Kidney capillary endothelial cell (primary cell): ENCODE measurements at places on chromosomes 5 and 9.

DNA sequence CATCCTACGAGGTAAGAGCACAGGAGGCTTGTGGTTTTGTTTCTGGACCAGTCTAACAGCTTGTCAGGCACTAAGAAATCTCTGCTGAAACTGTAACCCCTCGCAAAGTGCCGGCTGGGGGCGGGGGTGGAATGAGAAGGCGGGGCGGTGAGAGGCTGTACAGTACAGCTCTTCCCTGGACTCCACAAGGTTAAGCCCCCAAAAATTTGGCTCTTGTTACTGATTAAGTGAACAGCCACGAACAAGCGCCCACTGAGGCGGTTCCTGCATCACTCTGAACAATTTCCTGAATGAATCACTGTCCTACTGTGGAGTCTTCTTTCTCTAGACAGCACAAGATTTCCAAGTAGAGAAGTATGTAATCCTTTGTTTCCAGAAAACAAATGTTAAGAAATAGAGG lies 6.8 kb downstream of the FBP2 start:
- DNase-seq, result peak; percentile 14

DNA sequence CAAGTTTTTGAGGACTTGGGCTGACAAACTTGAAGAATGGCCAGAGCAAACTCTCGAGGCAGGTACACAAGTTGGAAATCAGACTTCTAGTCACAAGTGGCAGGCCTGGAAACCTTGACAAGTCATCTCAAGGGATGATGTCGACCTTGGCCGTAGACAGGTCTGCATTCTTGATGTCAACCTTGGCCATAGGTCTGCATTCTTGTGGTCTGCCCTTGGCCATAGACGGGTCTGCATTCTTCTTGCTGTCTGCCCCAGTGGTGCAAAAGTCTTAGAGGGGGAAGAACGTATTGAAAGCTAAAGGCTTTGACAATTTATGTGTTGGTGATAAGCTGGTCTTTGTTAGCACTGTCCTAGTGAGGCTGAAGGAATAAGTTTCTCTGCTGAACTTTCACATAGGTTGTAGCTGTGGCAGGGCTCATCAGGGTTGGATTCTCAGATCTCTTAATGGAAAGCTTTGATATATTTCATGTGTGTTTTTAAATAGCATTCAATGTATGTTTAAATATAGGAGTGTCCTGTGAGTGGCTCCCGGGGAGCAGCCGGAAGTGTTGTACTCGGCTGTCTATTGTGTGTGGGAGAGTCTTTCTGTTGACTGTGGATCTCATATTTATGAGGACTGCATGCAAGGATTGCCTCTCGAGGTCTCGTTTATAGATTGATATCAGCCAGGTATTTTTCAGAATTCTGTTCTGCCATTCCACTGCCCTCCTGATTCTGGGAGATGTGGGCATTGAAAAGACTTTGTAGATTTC lies 27.0 kb downstream of the SUB1 start:
- no peak for DNase-seq

GRCh38 chr9:132486706-132487350 lies 76.8 kb downstream of the CFAP77 start:
- DNase-seq, result no peak

DNA sequence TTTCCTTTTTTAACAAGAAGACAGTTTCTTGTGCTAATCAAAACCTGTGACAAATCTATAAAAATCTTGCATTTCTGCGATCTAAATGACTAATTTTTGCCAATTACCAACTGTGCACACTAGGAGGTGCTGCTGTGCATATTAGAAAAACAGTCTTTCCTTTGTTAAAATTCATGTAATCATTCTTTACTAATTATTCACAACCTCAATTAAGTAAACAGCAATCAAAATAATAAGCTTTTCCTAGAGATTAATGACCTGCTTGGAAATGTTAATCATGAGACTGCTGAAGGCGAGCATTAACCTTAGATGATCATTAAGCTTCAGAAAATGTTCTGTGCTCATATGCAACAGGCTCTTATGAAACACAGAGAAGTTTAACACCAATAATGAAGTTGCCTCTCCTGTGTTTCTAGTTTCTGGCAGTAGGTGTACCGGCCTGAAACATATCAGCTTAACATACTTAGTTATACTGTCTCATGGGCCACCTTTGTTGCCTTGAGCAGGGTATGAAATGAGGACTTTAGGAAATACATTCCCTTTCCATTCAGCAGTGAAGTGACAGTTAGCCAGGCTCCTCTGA lies 17.7 kb downstream of the RFESD start:
- DNase-seq, result peak; percentile 59

GRCh38 chr9:87546704-87547103 lies 49.0 kb downstream of the DAPK1 start:
- DNase-seq, result no peak

DNA sequence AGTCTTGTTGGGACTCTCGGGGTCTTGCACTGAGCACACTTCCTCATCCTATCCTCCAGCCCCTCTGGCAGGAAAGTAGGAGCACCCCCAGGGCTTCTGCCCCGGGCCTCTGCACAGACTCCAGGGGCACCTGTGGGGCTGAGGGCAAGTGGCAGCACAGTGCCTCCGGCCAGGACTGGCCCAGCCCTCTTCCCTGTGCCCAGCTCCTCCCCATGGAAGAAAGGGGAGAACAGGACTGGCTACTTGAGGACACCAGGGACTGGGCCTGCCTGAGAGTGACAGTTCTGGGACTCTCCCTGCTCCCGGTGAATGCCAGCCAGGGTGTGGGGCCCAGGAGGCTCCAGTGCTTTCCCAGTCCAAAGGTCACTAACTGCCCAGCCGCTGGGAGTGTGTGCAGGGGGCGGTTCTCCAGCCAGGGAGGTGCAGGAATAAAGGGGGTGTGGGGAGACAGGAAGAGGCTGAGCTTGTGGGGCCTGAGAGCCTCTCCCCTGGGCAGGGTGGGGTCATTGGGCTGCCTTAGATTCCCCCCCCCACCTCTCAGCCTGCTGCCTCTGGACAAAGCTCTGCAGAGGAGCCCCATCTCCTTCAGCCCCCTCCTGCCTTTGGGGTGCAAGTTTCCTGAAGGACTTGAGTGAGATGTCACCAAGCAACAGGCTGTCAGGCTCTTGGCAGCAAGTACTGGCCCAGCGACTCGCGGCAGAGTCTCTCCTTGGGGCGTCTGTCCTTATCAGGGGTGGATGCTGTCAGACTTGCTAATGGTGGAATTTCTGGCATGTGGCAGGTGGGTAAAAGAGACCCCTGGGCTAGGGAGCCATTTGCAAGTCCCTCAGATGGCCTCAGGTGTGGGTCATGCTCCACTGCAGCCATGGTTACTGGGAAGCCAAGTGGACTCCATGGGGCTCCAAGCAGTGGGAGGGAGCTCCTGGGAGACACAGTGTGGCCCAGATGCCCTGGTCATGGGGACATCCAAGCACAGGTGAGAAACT lies 19.1 kb upstream of the JADE2 start:
- no peak for DNase-seq

- no peak for DNase-seq
Observed at GRCh38 chr5:126492939-126493338, 69.7 kb downstream of the GRAMD2B start.

- no peak for DNase-seq
Observed at GRCh38 chr5:83496626-83497025, 25.1 kb downstream of the VCAN start.

GRCh38 chr5:109291090-109291489 lies 118.7 kb downstream of the PJA2 start:
- DNase-seq, result no peak

GRCh38 chr5:174937201-174938123 lies 213.1 kb downstream of the MSX2 start:
- no peak for DNase-seq

DNA sequence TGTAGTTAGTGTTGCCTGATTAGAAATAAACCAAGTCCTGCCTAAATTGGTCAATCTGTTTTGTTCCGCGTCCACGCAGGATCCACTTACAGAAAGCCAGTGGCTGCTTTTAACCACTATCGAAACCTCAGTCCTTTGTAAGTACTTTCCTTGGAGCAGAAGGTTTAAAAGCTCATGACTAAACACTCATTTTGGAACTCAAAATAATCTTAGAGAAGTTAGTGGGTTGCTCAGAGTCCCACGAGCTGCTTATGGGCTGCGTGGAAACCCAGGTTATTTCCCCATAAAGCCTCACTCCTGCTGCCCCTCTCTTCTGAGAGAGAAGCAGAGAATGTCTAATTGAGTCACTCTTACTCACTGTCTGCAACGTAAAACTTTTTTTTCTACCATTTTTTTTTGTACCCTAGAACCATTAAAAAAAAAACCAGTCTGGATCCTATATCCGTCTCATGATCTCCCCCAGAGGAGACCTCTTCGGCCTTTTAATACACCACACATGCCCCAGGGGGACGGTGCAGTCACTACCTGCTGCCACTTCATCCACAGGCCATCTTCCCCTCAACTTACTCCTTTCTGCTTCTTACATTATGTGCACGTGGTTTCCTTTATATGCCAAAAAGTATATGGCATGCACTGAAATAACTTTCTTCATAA lies 7.6 kb downstream of the BASP1 start:
- DNase-seq, result no peak

DNA sequence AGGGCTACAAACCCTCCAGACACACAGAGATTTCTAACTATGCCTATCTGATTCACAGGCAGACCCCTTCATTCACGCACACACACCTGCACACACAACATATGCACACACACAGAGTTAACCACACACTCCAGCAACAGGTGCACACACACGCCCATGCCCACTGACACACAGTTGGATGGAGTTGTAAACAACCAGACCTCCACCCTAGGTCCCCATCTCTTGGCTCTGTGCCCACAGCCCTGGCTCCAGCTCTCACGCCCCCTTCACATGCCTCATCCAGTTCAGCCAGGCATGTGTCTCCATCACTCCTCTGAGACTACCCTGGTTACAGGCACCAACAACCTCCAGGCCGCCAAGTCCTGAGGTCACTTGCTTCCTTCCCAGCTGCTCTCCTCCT lies 61.1 kb downstream of the PSD2 start:
- no peak for DNase-seq

DNA sequence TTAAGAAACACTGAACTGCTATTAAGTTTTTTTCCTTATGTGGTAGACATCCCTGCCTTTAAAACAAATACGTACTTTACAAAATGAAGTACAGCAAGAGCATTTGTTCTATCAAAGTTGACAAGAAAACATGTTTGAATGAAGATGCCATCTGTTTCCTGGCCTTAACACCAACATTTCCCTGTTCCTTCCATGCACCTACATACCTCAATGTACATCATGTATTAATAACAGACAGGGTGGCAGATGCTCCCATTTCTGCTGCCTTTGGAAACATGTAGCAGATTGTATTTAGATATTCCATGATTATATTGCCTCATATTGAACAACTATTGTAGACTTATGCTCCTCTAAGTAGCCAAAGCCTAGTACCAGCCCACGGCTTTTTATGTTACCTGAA lies 104.4 kb downstream of the PJA2 start:
- no peak for DNase-seq

- no peak for DNase-seq
Observed at GRCh38 chr9:880725-881124, 39.2 kb downstream of the DMRT1 start.

GRCh38 chr5:133843911-133844310 lies 124.5 kb downstream of the C5orf15 start:
- no peak for DNase-seq

GRCh38 chr5:114101153-114101552 lies 260.7 kb upstream of the KCNN2 start:
- peak; percentile 66 for DNase-seq

GRCh38 chr5:123428521-123429220 lies 5.5 kb upstream of the CEP120 start:
- DNase-seq, result no peak

DNA sequence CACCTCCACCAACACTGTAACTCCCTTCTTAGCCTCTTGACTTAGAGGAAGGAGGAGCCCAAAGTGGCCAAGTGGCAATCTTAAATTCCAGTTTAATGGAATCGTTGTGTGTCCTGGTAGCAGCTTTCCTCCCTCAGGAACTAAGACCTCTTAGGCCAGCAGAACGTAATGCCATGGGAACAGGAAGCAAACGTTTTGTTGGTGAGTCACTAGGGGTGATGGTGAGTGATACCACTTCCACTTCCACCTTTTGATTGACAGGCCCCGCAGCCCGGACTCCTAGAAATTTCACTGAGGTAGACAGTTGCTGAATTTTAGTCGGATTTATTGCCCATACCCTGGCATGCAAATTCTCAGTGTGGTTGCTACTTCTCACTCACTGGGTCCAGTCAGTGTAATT lies 94.2 kb upstream of the FBN2 start:
- DNase-seq, result peak; percentile 35

GRCh38 chr5:81164936-81165335 lies 68.2 kb upstream of the CKMT2 start:
- DNase-seq, result no peak

DNA sequence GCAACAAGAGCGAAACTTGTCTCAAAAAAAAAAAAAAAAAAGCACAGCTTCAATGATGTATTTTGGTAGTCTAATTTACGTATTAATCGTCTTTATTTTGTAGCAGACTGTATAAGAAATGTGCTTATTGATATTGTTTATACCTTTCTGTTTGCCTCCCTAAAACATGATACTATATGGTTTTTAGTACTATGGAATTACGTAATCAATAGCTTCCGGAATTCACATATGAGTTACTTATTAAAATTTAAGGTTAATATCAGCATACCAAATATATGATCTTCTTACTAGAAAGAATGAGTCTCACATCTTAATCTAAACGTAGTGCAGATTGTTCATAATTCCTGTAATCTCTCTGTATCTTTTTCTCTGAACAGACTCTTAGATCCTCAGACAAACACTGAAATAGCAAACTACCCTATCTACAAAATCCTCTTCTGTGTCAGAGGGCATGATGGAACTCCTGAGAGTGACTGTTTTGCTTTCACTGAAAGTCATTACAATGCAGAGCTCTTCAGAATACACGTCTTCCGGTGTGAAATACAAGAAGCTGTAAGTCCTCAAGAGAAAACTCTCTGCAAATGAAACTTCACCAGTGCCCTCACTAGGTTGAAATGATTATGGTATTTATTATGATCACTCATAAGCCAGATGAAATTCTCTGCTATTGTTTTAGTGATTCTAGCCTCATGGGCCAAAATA lies 44.4 kb upstream of the GPR21 start:
- no peak for DNase-seq

DNA sequence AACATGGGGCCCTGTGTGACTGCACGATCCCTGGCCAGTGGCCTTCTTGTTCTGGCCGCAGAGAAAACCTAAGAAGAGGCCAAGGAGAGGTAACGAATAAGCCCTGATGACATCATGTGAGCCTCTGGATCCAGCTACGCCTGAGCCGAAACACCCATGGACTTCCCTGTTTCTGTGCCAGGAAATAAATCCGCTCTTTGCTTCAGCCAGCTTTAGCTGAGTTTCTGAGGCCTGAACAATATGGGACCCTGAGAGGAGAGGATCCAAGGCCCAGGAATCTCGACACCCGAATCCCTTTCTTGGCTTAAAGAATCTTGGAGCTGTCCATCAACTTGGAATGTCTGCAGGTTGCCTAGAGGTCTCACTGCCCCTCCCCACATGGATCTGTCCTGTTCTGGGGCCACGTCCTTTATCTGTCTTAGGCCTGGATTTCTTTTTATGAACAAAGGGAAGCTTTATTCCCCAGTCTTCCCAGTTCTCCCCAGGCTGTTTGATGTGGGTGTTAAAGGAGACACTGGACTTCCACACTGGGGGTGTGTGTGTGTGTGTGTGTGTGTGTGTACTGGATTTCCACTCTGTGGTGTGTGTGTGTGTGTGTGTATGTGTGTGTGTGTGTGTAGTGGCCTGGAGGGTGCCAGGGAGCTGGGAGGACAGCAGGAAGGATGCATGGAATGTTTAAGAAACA lies 13.7 kb downstream of the IER5L start:
- no peak for DNase-seq
